ENCODE measurements at places on chromosomes 5 and 9.

DNA sequence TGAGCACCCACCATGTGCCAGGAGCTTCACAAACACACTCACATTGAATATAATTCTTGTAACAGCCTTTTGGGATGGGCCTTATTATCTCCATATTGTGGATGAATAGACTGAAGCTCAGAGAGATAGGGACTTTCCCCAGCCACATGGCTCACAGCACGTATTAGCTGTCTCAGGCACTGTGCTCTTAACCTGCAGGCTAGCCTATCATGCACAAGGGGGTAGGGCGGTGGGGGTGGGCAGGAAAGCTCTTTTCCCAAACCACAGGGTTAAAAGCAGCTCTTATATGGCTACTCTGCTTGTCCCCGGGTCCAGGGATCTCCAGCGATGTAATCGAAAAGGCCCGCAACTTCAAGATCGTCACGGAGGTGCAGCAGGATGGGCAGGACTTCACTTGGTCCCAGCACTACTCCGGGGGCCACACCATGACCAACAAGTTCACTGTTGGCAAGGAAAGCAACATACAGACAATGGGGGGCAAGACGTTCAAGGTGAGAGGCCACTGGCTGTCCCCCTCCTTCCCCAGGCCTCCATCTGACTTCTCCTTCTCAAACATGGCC lies 2.6 kb downstream of the FABP6 start:
- no peak for DNase-seq

DNA sequence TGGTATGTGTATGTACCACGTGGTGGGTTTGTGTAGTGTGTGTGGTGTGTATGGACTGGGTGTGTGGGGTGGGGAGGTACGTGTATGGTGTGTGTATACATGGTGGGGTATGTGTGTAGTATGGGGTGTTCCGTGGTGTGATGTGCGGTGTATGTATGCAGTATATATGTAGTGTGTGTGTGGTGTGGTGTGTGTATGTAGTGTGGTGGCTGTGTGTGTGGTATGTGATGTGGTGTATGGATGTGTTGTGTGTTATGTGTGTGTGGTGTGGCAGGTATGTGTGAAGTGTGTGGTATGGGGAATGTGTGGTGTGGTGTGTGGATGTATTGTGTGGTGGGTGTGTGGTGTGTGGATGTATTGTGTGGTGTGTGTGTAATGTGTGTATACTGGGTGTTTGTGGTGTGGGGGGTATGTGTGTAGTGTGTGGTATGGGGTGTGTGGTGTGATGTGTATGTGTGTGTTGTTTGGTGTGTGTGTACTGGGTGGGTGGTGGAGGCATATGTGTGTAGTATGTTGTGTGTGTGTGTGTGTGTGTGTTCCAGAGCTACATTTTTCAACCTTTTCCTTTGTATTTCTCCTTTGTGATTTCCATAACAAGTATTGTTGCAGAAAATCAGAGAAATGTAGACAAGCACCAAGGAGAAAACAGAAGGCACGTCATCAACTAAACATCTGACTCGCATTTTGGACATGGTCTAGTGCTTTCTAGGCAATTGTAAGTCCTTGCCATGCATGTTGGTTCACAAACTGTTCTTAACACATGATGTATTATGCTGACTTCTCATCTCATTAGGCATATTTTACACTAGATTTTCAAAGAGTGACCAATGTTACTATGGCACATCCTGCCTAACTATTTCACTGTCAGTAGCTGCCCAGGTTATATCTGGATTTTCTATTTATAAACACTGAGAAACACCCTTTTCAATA lies 13.2 kb downstream of the SEMA4D start:
- no peak for DNase-seq

DNA sequence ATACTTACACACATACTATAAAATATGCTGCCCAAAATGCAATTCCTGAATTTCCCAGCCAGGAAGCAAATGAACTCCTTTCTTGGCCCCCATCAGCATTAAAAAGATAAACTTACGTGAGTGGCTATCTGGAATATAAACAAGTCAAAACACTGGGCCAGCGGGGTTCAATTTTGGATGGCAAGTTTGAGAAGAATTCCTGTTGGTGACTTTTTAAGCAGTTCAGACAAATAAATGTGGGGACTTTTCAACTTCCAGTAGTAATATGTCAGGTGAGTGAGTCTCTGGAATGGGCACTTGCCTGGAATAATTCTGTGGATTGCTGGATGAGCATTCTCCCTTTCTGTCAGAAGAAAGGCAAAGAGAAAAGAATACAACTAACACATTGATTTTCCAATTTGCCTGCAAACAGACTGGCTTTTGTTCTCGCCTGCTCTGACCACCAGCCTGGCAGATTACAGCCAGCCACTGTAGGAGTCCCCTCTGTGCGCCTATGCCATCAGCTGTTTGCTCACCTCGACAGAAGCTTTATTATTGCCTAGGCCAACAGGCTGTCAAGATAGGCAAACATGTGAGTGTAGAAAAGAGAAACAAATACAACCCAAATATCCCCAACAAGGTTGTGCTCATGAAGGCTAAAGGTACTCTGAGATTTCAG lies 78.6 kb downstream of the MRPS27 start:
- DNase-seq: no peak

DNA sequence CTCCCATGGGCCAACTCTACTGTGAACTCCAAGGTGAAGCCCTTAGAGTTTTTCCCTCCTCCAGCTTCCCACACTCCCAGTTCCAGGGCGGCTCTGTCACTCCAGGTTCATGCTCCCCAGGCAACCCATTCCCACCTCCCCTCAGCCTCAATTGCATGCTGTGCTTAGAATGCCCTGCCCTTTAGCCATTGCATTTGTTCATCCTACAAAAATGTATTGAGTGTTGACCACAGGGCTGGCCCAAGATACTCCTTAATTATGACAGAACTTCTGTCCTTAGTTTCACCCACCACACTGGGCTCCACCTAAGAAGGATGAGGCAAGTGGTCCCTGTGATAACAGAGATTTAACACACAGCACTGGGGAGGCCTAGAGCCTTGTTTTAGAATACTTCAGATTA lies 236.1 kb downstream of the ADAMTSL1 start:
- DNase-seq: no peak
